ENCODE measurements at places on chromosomes 11 and 22.

GRCh38 chr11:2173150-2173693 is 1.6 kb upstream of the TH start:
- peak; percentile 67 for DNase-seq

DNA sequence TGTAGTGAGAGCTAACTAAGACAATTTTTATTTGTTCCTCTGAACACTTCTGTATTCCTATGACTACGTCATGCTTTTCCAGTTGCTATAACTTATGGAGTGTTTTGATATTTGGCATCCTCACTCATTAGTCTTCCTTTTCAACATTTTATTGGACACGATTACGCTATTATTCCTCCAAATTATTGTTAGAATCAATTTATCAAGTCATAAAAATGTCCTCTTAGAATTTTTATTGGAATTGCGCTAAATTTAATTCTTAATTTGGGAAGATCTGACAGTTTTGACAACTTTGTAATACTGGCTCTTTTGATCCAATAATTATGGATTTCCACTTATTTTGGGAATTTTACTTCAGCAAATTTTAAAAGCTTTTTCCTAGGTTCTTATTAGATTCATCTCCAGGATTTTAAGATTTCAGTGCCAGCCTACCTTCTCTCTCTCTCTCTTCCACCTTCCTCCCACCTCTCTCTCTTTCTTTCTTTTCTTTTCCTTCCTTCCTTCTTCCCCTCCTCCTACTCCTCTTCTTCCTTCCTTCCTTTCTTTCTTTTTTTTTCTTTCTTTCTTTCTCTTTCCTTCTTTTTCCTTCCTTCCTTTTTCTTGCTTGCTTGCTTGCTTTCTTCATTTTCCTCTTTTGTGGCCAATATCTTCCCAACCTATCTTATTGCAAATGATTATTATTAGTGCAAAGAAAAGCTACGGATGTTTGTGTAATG is 50.8 kb downstream of the TST start:
- no peak for DNase-seq

GRCh38 chr11:64185175-64185692 is 737 bp upstream of the STIP1 start:
- DNase-seq = no peak

GRCh38 chr11:100740440-100740839 is 53.4 kb downstream of the ARHGAP42 start:
- no peak for DNase-seq
